ENCODE measurements at places on chromosomes 4 and X.

GRCh38 chrX:153769865-153770600, 6.0 kb downstream of the PLXNB3 start:
- DNase-seq, result no peak

GRCh38 chrX:132046533-132046932, 23.4 kb downstream of the STK26 start:
- DNase-seq, result no peak

- DNase-seq, result no peak
Measured at GRCh38 chr4:152363904-152364303, 172.0 kb downstream of the FBXW7 start.

- DNase-seq, result peak; percentile 51
Measured at GRCh38 chr4:86593688-86594558, at the start of gene PTPN13. Gene PTPN13, plus strand, starts transcription at chr4:86594315. Its CDS starts 40,942 bp downstream, at chr4:86635257.

DNA sequence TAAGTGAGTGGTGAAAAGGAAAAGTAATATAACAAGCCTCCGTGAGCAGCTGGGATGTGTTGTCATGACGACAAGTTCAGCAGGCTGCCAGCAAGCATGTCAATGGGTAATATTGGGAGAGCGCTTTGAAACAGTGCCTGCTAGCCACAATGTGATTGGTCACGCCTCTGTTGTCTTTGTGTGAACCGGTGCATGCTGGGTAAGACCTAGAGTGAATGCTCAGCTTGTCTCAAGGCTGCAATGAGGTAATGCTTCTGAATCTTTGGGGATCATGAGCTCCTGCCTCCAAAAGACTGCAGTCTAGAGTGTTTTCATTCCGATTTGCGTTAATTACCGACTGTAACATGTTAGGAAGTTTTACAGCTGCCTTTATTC, 54.9 kb downstream of the STOX2 start:
- no peak for DNase-seq

- no peak for DNase-seq
Measured at GRCh38 chr4:77126809-77127208, 30.2 kb upstream of the CCNG2 start.

GRCh38 chr4:25970226-25970675, 56.2 kb downstream of the SMIM20 start:
- no peak for DNase-seq

- DNase-seq, result no peak
Measured at GRCh38 chr4:18398661-18399060, 377.1 kb upstream of the LCORL start.

GRCh38 chr4:173091362-173091761, 77.2 kb upstream of the GALNT7 start:
- no peak for DNase-seq

DNA sequence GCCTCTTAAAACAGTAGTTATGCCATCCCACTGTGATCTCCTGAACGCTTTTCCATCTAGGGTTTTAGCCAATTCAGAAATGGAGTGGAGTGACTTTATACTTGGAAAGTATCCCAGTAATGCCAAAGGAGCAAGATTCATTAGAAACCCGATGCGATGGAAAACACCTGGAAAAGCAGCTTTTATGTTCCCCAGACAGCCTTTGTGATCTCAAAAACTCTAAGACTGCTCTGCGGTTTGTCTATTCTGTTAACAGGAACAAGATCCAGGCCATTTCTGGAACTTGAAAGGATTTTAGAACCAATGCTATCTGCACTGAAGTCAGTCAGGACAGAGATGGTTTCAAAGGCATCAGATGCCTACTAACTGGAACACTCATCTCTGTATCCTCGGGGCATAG, 145.1 kb downstream of the APBB2 start:
- no peak for DNase-seq

- no peak for DNase-seq
Measured at GRCh38 chr4:153266988-153267387, 62.7 kb downstream of the TRIM2 start.

DNA sequence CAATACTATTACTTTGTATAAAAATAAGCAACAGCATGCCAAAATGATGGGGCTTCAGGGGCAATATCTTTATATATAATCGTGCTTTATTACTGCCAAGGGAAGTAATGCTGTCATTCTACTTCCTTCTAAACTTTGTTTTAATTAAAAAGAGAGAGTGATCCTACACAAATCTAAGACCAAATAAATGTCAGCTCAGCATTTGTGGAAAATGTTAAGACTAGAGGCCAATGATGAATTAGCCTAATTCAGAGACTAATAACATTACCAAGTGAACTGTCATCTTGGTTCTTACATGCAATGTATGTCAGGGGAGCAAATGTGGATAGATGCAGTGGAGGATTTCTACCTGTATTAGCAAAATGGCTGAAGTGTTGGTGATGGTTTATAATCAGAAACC, 166.4 kb upstream of the PTCHD1 start:
- DNase-seq, result no peak

- no peak for DNase-seq
Measured at GRCh38 chr4:105666693-105667092, 41.8 kb downstream of the INTS12 start.

GRCh38 chrX:153410373-153410772, 899 bp upstream of the ZFP92 start:
- no peak for DNase-seq

- peak; percentile 18 for DNase-seq
Measured at GRCh38 chrX:16826207-16826606, 39.9 kb downstream of the TXLNG start.

DNA sequence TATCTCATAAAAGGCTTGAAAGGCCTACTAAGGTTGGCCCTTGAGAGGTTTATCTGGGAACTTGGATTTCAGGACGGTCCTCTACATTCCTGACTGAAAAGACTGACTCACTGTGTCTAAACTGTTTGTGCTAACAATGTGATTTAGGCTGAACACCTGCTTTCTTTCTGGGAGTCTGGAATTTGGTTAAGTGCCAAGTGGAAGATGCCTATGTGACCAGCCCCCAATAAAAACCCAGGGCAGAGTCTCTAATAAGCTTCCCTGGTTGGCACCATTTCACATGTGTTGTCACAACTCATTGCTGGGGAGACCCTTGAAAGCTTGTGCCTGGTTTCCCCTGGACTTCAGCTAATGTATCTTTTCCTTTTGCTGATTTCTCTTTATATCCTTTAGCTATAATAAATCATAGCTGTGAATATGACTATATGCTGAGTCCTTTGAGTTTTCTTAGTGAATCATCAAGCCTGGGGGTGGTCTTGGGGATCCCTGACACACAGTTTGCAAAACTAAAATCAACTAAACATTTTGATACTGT, 55.1 kb downstream of the GPR82 start:
- DNase-seq, result no peak

DNA sequence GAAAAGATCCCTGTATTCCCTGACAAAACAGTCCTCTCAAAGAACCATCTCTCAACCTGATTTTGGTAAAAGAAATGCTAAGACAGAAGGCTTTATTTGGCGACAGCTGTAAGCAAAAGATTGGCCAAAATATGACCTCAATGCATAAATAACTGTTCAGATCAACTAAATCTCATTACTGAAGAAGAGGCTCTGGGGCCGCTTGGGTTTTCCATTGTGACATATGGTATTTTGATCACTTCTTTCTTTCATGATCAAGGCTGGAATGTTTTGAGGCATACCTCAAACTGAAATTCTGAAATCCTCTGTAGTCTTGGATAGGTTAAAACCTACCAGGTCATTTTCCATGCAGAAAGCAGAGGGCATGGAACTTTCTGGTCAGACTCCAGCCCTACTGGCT, 106.3 kb downstream of the C4orf51 start:
- no peak for DNase-seq

DNA sequence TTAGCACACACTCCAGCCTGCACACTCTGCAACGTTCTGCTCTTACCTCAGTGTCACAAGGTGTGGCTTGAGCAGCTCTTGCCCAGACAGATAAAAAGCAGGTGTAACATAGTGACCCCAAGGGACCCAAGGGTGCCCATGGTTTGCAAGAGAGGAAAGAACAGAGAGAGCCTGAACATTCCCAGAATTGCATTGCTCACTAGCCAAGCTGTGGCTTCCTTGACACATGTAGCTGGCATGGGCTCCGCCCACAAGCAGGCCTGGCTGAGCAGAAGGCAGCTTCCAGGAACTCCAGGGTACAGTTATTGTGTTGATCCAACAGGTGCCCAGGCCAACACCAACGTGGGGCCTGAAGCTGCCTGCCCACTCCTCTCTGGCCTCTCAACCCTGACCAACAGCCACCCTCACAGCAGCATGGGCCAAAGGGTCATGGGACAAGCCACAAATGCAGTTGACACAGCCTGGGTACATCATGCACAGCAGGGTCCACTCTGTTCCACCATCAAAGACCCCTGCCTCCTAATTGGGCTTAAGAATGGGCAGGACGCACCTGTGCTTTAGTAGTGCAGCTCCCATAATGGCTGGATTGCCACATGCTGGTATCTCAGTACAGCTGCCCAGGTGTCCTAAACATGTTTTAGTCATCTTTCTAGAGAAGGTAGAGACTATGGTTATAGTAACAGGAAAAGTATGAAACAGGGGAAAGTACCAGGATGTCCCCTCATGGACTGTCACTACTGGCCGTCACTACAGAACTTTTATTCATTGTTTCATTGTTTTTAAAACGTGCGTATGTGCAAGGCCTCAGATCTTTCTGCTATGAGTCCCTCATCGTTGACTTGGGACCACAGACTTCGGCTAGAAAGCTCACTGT, 73.7 kb upstream of the ACSL1 start:
- no peak for DNase-seq

GRCh38 chr4:52676536-52676935, 17.4 kb upstream of the USP46 start:
- no peak for DNase-seq

DNA sequence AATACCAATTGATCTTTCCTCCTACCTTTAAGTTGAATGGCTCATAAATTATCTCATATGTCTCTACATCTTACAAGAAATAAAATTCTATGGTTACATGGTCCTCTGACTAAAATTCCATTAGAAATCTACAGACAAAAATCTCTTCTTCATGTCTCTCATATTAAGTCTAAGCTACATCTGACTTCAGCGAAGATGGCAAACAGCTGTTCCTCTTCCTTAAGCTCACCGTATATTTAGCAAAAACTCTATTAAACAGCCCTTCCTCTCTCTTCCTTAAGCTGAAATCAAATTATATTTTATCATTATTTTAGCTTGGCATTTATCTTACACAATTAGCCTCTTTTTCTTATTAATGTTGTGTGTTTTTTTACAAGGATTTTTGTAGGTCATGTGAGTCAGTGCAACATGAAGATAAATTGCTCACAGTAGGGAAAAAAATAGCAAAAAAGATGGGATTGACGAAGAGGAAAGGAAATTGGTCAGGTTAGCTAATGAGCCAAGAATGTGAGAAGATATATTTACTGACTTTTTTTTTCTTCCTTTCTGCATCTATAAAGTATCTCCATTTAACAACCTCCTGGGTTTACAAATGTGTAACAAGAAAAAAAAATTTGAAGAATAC, 2412.8 kb downstream of the ARAP2 start:
- DNase-seq, result no peak

DNA sequence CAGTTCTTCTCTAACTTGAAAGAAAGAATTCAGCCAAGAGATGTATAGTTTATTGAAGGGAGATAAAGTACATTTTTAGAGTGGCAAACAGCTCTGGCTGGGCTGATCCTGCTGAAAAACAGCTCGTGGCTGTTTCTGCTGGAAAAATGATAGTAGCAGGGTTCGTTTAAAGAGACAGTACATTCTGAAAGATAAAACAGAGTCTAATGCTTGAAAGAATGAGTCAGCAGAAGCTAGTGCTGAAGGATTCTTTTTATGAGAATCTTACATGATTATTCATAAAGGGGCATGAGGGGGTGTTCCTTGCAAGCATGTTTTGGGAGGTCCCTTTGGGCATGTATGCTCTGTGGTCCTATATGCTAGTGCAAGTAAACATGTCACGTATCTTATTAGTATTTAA, 790.0 kb downstream of the PCDH18 start:
- no peak for DNase-seq

- DNase-seq, result no peak
Measured at GRCh38 chr4:76762137-76763130, 135.5 kb downstream of the SOWAHB start.

GRCh38 chr4:8346838-8347605, 77.5 kb downstream of the HTRA3 start:
- no peak for DNase-seq

DNA sequence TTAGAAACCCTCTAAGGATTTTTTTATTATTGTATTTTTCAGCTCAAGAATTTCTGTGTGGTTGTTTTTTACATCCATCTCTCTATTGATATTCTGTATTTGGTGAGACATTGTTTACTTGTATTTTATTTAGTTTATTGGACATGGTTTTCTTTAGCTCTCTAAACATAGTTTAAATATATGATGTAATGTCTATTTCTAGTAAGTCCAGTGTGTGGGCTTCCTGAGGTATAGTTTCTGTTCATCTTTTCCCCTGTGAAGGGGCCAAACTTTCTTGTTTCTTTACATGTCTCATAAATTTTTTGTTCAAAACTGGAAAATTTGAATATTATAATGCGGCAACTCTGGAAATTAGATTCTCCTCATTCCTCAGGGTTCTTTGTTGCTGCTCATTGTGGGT, 28.2 kb upstream of the ATRX start:
- DNase-seq, result no peak

DNA sequence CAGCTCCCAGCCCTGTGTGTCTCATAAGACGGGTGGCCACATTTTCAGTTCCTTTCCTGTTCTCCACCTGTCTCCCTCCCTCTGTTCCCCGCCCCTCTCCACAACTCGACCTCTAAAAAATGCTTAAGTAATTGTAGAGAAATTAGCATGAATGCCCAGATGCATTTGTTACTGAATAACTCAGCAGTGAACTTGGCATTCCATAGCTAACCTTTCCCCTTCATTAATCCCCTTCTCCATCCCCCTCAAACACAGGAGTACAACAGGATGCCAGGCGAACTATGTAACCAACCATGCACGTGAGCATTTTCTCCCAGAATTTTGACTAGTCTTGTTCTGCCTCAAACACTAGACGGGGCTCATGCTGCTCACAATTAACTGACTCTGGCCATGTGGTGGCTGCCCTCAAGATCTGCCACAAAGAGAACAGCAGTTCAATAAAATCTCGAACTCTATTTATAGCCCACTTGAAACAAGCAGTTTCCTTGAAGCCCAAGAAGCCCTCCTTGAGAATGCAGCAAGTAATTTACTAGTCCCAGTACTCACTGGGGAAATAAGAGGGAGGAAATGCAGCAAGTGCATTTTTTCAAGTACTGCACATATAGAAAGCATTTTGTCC, 351.2 kb downstream of the ARHGAP24 start:
- no peak for DNase-seq

- DNase-seq, result peak; percentile 58
Measured at GRCh38 chr4:55947912-55948725, 626 bp upstream of the CEP135 start.

Data from activated CD4-positive, alpha-beta T cell treated with anti-CD3 and anti-CD28 coated beads, Interleukin-2, amount 10 ng/mL, durations not matched to agents 7 days and 5 days (primary cell).